ENCODE measurements at places on chromosomes 6 and 20.

- no peak for DNase-seq
Observed at GRCh38 chr6:35352735-35353134, 10.4 kb downstream of the PPARD start.

- no peak for DNase-seq
Observed at GRCh38 chr6:74715355-74716085, 490.3 kb downstream of the COL12A1 start.

GRCh38 chr6:114588726-114589125, 245.9 kb upstream of the HS3ST5 start:
- DNase-seq, result no peak

- DNase-seq, result no peak
Observed at GRCh38 chr6:25222006-25222678, 57.0 kb upstream of the CARMIL1 start.

- no peak for DNase-seq
Observed at GRCh38 chr6:1262704-1263038, 49.2 kb upstream of the FOXQ1 start.

DNA sequence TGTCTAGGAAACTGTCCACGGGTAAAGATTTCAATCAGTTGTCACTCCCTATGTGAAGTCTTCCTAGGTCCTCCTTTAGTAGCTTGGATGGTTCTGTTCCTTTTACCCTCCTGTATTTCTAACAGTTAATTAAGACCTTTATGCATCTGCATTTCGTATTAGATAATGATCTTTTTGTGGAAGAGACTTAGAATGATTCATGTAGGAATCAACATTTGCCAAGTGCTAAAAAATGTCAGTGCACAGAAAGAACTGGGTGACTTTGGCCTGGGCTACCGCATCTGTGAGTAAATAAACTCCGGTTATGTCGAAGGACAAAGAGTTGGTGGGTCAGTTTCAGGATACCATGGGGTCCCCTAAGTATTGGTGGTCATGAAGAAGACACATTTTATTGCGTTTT, 918.0 kb downstream of the TFAP2A start:
- DNase-seq, result no peak

DNA sequence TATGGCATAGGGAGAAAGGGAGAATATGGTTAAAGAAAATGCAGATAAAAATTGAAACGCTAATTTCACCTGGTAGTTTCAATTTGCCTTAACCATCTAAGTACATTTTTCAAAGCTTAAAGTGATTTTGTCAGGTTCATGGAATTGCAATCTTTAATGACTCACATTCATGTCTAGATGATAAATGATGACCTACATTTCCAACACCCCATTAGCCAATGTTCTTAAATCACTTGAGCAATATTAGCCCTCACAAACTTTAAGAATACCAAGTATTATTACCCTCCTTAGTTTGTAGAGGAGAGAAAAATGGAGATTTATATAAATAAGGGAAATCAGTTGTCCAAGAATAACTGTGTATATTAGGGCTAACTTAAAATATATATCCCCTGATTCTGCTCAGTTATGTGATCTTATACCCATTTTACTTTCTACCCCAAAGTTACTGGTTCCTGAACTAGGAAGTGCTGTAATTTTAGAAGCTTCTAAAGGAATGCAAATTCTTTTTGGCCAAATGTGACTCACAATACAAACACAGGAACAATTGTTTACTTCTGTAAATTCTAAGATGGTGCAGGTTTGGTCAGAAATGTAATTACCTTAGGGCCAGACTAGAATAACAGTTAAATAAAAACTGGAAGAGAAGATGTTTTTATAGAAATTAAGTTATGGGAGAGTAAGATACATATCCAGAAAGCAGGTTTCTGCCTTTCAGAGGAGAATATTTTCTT, 34.5 kb downstream of the TPBG start:
- no peak for DNase-seq

DNA sequence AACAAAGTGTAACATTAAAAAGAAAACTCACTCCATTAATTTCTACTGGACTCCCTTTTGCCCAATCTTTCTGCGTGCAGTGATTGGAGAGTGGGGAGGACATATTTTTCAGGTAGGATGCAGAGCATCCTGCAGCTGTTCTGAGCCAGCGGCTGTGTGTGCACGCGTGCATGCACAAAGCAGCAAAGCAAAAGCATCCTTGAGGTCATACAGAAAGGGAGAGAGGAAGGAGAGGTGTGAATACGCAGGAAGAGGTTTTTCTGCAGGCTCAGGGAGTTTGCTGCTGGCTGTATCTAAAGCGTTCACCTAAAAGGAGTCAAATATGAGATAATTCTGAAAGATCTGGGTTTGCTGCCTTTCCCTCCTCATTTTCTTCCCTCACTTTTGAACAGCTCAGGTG, 108.4 kb downstream of the HUS1B start:
- no peak for DNase-seq

DNA sequence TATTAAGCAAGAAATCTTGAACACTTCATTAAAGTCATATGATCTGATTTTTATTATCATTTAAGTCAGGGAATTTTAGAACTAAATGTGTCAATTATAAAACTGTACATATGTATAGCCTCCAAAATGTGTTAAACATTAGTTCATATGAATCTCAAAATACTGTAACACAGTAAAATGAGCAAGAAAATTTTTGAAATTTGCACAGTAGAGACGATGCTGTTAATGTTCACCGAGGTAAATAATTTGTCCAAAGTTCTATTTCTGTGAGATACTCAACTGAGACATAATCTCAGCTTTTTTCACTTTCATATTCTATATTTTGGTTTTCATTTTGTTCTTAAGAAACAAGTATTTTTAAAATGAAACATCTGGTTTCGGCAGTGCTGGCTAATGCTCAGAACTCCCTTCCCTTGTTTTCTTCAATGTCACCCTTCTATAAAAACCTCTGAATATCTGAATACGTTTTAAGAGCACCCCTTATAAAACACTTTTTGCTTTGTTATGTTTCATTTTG, 353.1 kb downstream of the LAMA2 start:
- DNase-seq, result no peak

GRCh38 chr6:33798343-33798848, 5.4 kb downstream of the MLN start:
- no peak for DNase-seq

DNA sequence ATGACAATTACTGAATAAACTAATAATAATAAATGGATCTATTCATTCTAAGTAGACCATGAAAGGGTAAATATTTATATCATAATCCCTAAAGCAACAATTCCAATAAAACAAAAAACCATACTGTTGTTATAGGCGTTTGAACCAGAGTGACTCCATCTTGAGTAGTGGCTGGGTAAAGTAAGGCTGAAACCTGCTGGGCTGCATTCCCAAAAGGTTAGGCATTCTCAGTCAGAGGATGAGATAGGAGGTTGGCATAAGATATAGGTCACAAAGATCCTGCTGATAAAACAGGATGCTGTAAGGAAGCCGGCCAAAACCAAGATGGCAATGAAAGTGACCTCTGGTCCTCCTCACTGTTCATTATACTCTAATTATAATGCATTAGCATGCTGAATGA, 8.3 kb downstream of the OR2H1 start:
- no peak for DNase-seq

- DNase-seq, result no peak
Observed at GRCh38 chr6:88183471-88183870, 17.3 kb upstream of the CNR1 start.

DNA sequence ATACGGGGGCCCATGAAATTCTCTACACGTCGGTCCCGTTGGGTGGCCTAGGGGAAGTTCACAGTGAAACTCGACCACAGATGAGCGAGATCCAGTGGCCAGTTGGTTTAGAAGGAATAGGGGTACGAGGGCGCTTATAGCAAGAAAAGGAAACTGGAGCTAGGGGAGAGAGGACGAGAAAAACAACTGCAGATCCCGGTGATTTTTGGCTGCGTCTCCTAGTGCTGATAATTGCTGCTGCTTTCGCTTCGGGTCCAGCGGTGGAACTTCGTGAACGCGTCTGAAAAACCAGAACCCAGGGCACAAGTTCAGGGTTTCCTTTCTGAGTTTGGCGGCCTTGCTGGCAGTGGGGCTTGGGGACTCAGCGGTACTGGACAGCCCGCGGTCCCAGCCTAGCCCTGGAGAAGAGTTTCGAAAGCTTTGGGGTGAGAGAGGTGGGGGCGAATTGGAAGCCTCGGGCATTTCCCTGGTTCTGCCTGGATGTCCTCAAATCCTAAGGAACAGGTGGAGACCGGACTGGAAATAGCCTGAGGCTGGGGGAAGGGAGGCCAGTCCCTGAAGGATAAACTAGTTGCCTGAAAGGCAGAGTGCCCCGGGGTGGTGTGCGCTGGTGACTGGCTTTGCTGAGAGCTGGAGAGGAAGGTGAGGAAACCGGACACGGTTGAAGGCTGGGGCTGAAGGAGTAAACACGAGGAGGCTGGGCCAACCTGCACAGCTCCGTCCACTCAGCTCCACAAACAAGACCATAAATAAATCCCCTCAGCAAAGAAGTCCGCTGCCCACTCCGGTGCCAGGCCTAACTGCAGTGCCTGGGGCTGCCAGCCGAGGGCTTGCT, 793 bp downstream of the GMPR start:
- DNase-seq, result peak; percentile 6

DNA sequence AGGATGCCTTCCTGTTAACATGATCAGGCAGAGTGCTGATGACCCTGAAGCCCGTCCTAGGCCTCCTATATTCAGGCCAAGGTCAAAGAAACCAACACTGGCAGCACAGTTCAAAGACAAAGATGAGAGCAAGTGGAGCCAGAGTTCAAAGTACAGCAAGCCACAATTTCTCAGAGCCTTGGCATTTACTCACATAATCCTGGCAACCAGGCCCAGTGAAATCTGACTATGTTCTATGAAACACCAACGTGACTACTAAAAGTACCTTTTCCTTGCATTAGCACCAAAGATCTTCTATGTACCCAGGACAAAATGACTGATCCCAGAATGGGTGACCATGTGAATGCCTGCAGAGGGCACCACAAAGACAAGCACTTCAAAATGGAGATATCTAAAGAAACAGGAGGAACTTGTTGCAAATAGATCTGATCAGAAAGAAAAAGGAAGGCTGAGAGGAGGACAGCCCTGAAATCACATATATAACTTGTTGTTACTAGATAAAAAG, 3.9 kb downstream of the NFS1 start:
- DNase-seq, result no peak

DNA sequence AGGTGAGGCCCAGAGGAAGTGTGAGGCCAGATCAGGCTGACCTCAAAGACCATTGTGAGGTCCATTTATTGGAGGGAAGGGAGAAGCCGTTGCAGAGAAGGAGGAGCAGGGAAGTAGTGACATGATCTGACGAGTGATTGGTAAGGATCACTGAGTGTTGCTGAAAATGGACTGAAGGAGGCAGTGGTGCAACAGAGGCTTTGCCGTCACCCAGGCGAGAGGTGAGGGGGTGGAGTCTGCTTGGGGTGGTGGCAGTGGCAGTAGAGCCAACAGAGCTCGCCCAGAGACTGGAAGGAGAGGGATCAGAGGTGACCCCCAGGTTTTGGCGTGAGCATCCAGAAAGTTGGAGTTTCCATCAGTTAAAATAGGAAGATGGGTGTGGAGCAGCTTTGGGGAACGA, 67.9 kb upstream of the CLDN20 start:
- DNase-seq, result no peak

- DNase-seq, result no peak
Observed at GRCh38 chr6:7389162-7389450, 436 bp downstream of the CAGE1 start.

GRCh38 chr20:62427172-62428001, at the start of gene RBBP8NL:
Gene RBBP8NL, minus strand, starts transcription at chr20:62427539. Its CDS starts 7,892 bp downstream, at chr20:62419647.
- no peak for DNase-seq

DNA sequence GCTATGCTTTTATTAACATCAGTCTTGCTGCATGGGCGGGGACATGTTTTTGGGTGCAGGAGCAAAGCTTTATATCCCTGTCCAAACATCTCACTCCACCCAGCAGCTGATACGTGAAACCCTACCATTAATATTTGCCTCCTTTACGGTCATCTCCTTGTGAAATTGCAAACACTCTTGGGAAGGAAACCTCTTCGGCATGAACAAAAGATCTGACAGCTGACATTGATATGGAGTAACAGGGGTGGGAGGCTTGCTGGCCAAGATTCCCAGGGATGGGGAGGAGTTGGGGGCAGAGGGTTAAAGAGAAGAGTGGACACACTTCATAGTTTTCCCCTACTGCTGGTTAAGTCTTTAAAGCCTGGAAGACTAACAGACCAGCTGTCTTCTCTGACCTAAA, 22.2 kb upstream of the VEGFA start:
- no peak for DNase-seq

- no peak for DNase-seq
Observed at GRCh38 chr6:152353440-152353839, 283.7 kb downstream of the SYNE1 start.

- DNase-seq, result no peak
Observed at GRCh38 chr20:50260479-50261221, 70.0 kb downstream of the CEBPB start.

DNA sequence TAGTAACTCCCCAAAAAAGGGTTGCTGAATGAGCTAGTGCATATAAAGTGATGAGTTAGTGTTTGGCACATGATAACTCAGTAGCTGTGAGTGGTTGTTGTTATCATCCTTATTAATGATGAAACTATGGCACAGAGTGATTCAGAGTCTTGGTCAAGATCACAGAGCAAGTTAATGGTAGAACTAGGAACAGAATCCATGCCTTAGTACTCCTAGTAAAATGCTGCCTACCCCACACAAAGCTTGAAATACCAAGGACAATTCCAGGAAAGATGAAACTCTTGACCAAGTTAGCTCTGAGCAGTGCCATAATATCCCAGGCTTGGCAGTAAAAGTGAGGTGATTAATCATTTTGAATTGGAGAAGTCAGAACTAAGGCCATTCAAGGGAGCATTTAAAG, 109.1 kb upstream of the ENPP5 start:
- DNase-seq, result no peak

DNA sequence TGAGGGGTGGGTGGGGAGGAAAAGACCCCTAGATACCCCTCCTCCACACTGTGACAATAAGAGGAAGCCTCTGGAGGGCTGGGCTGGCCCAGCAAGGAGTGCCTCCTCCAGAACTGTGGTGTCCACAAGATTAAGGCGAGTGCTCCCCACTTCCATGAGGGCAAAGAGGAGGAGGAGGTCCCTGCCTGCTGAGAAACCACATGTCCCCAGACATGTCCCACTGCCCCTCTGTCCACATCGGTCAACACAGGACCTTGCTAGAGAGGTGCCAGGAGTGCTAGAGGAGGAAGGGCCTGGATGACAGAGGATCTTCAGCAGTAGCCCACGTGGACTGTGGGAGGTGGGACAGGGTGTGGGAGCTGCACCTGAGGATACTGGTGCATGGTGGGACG, 3.1 kb downstream of the RAET1G start:
- DNase-seq, result no peak

DNA sequence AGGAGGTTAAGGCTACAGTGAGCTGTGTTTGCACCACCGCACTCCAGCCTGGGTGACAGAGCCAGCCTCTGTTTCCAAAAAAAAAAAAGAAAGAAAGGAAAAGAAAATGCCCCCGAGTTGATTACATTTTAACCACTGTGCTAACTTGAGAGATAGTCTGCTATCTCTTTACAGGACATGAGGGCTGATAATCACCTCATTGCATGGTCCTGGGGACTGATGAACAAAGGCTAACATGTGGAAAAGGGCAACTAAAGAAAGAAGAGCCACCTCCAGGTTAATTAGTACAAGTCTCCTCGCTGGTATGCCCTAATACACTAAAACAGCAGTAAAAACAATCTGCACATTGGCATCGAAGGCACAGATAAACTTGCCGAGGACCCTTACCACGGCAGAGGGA, 4.2 kb upstream of the PLG start:
- DNase-seq, result no peak
